Stimulated activated CD4-positive, alpha-beta T cell treated with anti-CD3 and anti-CD28 coated beads, Interleukin-1b, Interleukin-23, amount 100 ng/mL, for 1 hour (primary cell): ENCODE measurements at places on chromosomes 12 and 14.

GRCh38 chr12:85825746-85826145, 10.5 kb downstream of the RASSF9 start:
- DNase-seq: no peak

DNA sequence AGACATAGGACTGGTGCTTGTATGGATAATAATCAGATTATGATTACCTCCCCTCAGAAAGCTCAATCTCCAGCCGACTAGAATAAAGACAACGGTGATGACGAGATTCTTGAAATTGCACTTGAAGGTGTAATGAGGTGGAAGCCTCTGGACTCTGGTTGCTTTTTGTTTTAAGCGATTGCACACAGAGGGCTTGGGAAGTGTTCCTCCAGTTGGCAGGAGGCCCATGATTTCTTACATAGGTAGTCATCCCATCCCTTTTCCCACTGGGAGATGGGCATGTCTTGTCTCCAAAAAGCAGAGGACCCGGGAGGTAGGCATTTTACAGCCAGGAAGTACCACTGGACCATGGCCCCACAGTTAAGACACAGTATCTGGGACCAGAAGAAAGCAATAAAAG, 165.7 kb upstream of the FKBP4 start:
- DNase-seq: no peak

DNA sequence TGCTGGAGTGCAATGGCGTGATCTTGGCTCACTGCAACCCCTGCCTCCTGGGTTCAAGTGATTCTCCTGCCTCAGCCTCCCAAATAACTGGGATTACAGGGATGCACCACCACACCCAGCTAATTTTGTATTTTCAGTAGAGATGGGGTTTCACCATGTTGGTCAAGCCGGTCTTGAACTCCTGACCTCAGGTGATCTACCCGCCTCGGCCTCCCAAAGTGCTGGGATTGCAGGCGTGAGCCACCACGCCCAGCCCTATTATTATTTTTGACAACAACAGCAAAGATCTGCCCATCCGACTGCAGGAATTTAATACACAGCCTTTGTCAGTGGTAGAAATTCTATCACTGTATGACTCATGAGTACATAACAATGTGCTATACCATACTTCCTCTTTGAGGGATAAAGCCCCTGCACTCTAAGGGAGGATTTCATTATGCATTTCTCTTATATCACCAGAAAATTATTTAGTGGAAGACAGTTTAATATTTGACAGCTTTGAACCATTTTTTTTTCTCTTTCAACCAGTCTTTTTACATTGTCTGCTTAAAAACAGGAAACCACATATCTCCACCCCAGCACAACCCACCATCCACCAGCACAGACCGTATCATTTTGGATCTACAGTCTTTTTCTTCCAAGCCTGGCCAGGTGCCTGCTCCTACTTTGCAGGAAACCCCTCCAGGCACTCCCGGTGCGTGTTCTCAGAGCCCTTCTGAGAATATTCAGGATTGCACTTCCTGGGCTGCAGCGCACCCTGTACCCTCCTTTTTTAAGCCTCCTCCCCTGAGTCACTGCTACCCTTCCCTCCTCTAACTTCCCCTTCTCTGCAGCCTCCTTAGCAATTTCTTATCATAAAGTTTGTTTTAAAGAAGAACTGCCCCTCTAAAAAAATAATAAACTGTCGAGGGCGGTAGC, 594 bp downstream of the ARHGDIB start:
- DNase-seq: no peak

GRCh38 chr14:89307409-89307808, 109.6 kb downstream of the FOXN3 start:
- DNase-seq: no peak

DNA sequence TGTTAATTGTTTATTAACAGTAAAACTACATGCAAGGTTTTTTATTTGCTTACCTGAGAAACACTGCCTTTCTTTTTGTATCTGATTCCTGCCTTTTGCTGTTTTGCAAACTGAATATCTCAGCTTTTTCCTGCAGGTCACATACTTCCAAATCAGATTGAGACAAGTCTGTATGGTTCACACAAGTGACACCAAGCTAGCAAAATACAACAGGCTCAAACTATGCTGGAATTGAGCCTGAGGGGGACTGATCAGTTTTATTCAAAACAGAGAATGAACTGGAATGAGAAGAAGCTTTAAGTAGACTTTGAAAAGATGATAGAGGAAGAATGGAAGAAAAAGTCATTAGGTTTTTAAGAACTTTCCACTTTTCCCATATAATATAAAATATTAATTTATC, 12.2 kb upstream of the CDK17 start:
- DNase-seq: no peak

DNA sequence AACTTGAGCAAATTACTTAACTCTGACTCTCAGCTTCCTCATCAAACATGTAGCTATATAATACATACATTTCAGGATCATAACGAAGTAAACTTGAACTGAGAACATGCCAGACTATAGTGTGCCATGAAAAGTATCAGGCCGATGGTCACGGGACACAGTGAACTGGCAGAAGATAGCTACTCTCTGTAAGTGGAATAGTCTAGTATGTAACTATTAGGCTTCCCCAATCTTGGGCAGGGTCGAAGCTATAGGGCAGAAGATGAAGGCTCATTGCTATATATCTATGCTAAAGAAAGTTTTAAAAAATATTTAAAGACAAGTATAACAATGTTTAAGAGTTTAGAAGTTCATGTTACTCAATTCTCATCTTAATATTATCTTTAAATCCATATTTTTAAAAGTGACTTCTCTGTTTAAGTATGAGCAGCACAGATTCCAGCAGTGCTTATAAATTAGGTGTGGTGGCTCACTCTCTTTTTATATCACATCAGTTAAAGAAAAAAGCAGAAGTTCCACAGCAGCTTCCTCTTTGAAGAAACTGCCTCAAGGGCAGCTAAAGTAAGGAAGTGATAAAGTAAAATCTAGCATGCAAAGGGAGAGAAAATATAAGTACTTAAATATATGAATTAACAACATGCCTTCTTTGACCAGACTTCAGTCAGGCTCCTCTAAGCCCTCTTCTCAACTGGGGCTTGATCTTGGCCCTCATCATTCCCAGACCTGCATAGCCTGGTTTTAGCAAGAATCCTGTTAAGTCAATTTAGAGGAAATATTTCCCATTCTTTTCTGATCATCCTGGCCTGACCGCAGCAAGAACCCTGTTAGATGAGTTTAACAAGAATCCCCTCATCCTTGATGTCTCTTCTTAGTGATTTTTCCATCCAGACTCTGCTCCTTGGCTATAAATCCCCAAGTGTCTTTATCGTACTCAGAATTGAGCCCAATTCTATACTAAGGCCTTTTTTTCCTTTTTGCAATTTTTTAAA, 8.4 kb upstream of the GLIPR1 start:
- no peak for DNase-seq

DNA sequence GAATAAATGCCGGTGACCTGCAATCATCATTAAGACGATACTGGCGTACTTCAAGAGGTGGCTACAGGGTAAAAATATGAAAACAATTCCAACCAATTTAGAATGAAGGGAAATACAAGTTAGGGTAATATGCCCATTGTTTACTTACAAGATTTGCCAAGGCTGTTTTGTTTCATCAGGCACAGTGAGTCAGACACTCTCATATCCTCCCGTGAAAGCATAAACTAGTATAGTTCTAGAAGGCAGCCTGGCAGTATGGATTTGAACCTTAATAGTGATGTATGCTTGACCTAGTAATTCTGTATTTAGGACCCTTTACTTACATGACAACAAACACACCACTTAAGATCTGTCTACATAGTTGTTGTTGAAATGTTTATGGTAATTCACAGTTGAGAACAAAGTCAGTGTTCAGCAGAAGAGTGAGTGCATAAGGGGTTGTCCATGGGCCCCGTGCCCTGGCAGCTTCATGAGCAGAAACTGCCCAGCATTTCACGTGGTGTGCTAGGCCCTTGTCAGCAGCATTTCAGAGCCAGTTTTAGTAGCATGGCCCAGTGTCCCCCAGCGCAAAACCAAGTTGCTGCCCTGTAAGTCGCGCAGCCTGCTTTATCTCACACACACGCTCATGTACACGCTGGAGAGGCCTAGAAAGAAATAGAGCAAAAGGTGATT, 80.8 kb downstream of the EP400 start:
- DNase-seq: no peak

GRCh38 chr12:123895451-123895850, 77.2 kb downstream of the CCDC92 start:
- DNase-seq: no peak

- DNase-seq: no peak
Observed at GRCh38 chr14:81594012-81594411, 60.4 kb upstream of the SEL1L start.
